ENCODE measurements at places on chromosomes 5 and 9. TPM values are rescaled to one million over a fixed set of nuclear protein-coding genes. Genes with fewer than 3 reads are reported as not detected.

GRCh38 chr9:35035851-35036701 is 36.3 kb downstream of the VCP start:
- peak; percentile 58 for DNase-seq

DNA sequence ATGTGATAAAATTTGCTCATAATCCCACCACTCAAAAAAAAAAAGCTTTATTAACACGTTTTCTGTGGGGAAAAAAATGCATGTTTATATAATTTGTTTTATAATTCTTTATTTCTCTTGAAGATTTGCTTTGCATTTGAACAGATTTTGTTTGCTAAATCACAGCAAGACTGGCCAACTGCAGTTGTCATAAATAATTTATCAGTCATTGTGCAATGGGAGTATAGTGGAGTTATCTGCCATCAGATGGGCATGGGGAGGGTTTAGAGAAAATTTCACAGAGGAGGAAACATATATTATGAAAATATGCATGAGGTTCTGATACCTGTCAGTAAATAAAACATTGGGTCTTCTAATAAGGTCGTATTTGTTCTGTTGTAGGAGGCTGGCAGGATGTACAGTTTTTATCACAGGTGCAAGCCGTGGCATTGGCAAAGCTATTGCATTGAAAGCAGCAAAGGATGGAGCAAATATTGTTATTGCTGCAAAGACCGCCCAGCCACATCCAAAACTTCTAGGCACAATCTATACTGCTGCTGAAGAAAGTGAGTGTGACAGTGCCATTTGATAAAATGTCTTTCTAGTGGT is 23.8 kb downstream of the HSDL2 start:
- DNase-seq, result no peak

GRCh38 chr5:34533582-34534522 is 122.3 kb upstream of the RAI14 start:
- DNase-seq, result peak; percentile 91

Gene PKD2L2
- not detected for total RNA-seq

Data from bronchial epithelial cell (primary cell).